Chondrocyte (in vitro differentiated cells): ENCODE measurements at places on chromosomes 5 and 9. TPM values are rescaled to one million over a fixed set of nuclear protein-coding genes. Genes with fewer than 3 reads are reported as not detected.

Gene CXCL14
- total RNA-seq, result 0.21 TPM in 1 of 3 replicates, not detected in the others

DNA sequence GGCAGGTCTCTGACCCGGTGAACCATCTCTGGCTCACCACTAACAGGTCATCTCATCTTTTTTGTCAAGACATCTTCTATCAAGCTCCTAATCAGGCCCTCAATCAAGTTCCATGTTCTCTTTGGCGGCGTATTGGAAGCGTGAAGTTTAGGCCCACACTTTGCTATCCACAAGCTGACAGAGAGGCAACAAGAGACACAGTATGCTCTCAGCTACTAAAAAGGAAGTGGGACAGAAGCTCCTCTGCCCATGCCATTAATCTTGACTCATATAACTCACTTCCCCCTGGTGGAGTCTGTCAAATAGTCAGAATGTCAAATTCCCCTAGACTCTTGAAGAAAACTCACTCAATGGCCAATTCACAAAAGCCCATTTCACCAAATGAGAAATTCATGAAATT lies 77.6 kb upstream of the TMC1 start:
- no peaks in the 10 kb centered on the region for H3K36me3 ChIP-seq
- H3K4me3 ChIP-seq, result no peak overlapping the region
- H3K27ac ChIP-seq, result no peak overlapping the region
- H3K27me3 ChIP-seq, result no peaks in the 10 kb centered on the region
- peaks cover 37% of the 10 kb centered on the region for H3K4me1 ChIP-seq

- no peaks in the 10 kb centered on the region for H3K27me3 ChIP-seq
- no peaks in the 10 kb centered on the region for H3K36me3 ChIP-seq
- no peak overlapping the region for H3K4me3 ChIP-seq
- no peak for DNase-seq
Measured at GRCh38 chr5:76337953-76338451, 65.1 kb upstream of the IQGAP2 start.

DNA sequence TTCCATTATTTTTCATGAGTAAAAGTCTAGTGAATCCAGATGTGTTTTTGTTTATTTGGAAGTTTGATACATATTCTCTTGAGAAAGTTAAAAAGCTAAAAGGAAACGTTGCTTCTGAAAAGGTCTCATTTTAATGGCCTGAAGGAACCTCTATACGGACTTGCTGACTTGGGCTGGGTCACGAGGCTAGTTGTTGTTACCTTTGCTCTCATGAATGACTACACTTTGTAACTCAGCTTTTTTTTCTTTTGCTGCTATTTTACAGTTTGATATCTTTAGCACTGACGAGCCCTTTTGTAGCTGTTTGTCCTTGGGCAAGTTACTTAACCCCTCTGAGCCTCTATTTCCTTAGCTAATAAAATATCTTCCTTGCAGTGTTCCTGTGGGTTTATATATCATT lies 211.5 kb downstream of the PCSK5 start:
- H3K4me3 ChIP-seq, result no peak overlapping the region
- no peak for DNase-seq
- no peak overlapping the region for H3K27ac ChIP-seq
- peaks cover 12% of the 10 kb centered on the region for H3K36me3 ChIP-seq

DNA sequence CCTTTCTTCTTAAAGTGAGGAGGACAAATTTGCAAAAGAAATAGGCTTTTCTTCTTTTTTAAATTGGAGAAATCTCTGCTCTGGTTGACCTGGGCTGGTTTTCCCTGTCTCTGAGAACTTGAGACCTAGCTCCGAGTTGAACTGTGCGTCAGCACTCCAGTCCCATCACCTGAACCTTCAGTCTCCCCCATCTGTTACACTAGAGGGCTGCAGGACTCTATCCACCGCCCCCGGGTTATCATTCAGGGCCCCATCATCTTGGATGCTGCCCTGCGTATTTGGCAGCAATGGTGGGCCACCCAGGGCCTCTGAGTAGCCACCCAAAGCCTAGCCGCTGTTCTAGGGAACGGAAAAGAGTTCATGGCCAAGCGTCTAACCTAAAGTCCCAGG lies 2.5 kb downstream of the FOXE1 start:
- peaks cover 75% of the 10 kb centered on the region for H3K27me3 ChIP-seq
- H3K36me3 ChIP-seq, result peaks cover 2% of the 10 kb centered on the region
- H3K4me3 ChIP-seq, result no peak overlapping the region

GRCh38 chr5:143716881-143717280 lies 95.1 kb upstream of the HMHB1 start:
- H3K4me1 ChIP-seq, result peaks cover 26% of the 10 kb centered on the region
- H3K4me3 ChIP-seq, result no peak overlapping the region
- no peaks in the 10 kb centered on the region for H3K36me3 ChIP-seq
- H3K27ac ChIP-seq, result peak overlapping the region; percentile 56
- no peak for DNase-seq
